ENCODE measurements at places on chromosomes 5 and 9.

DNA sequence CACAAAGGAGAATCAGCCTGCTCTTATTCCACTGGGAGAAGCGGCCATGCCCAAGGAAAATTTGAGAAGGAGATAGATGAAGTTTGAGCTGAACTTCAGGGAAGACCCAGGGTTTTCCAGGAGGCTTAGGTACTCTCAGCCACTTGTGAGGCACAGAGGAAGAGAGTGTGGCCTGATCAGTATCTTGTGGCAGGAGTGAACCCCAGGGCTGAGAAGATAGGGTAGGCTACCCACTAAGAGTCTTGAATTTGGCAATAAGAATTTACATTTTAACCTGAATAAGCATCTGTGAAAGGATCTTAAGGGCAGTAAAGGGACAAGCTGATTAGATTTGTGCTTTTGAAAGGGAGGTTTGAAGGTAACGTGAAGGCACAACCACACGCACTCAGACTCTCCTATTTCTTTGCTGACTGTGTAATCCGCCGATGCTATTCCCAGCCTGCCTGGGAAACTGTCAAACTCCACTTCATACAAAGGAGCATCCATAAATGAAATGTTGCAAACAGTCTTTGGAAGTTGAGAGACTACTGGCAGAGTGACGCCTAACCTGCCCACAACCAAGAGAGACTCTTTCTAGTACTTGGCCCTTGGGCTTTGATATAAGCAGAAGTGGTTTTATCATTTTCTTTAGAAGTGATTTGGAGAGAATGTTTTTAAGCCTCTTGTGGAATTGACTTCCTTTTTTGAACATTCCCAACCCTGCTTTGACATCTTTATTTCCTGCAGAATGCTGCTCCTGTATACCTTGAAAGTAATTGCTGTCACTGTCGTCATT is 108.2 kb upstream of the VCAN start:
- DNase-seq = no peak

- DNase-seq = no peak
Observed at GRCh38 chr9:104927216-104927911, 591 bp downstream of the ABCA1 start.

GRCh38 chr9:13513286-13513685 is 233.8 kb upstream of the MPDZ start:
- no peak for DNase-seq

GRCh38 chr9:86329649-86330048 is 24.6 kb downstream of the TUT7 start:
- DNase-seq = no peak

DNA sequence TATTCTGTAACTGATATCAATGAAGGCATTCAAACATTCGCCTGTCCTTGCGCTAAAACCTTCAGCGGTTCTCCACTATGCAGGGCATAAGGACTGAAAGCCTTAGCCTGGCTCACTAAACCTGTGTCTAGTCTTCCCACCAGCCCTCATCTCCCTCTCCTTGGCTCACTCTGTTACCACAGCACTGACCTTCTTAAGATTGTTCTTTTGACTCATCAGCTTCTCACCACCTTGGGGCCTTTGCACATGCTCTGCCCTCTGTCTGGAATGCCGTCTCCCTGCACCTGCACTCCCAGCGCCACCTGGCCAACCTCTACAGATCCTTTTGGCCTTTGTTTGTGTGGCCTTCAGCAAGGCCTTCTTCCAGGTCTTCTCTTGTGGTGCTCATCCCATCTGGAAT is 131.8 kb upstream of the IER5L start:
- no peak for DNase-seq

DNA sequence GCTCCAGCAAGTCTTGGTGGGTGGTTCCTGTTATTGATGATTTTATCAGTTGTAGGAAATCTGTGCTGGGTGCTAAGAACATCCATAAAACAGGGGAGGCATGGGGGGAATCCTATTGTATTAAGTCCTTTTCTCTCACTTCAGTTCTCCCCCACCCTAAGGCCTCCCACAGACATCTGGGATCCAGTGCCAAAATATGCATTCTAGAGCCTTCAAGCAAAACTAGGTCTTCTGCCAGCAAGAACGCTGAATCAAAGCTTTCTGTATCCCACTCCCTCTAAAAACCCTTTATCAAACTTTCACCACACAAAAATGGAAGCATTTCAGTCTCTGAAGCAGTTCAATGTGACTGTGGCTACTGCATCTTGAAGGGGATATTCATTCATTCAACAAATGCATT is 281.9 kb downstream of the GAS1 start:
- DNase-seq = no peak

DNA sequence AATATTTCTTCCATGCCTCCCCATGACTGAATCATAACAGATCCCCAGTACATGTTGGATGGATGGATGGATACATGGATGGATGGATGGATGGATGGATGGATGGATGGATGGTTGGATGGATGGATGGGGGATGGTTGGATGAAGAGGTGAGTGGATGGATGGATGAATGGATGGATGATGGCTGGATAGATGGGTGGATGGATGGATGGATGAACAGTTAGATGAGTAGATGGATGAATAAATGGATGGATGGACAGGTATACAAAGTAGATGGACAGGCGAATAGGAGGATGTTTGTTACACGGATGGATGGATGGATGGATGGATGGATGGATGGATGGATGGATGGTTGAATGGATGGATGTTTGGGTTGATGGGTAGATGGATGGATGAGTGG is 120.0 kb upstream of the HAND1 start:
- DNase-seq = no peak

- no peak for DNase-seq
Observed at GRCh38 chr5:55320571-55320970, 12.8 kb downstream of the MTREX start.

DNA sequence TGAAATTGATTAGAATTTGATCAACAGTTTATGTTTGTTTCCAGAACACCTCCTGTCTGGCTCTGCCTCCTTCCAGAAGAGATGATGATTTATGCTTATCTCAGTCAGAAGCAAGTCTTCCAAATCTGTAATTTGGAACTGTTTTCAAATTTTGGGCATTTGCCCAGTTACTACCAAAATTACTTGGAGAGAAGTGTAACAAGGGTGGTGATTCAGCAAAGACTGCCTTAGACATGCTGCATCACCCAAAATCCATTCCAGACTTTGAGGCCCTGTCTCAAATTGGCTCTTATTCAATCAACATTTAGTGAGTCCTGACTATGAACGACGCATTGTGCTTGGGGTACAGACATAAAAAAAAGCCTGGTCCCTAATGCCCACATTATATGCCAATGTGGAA is 89.4 kb downstream of the SH3TC2 start:
- DNase-seq = no peak

DNA sequence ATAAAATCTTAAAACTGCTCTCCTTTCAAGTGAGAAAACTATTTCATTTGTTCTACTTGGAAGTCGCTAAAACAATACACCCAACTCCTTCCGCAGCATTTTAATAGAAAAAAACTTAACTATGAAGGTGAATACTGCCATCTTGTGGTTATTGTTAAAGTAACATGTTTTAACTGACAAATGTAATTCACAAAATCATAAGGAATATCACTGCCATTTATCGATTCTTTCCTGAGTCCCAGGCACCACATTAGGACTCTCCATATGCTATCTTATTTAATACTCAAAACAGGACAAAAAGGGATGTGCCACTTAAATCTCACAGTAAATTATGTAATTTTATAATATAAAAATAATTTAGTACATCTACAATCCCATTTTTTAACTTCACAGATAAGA is 130.5 kb upstream of the ITGA1 start:
- no peak for DNase-seq

DNA sequence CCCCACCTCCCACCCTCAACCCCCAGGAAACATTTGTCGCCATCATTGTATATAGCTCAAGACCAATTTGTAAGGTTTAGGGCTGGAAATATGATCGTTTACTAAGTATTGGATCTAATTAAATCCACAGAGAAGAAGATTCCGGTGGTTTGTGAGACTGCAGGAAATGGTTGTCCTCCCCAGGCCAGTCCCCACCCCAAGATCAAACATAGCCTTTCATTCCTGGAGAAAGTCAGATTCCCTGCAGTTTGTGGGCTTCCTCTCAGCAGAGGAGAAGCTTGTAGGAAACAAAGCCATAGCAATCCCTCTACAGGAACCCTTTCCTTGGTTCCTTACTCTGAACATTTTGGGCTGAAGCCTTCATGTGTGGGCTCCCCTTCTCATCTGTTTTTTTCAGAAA is 79.2 kb upstream of the TBCA start:
- no peak for DNase-seq

GRCh38 chr5:119681734-119682133 is 52.4 kb downstream of the FAM170A start:
- DNase-seq = no peak

GRCh38 chr5:147704544-147704943 is 78.0 kb downstream of the JAKMIP2 start:
- DNase-seq = no peak

GRCh38 chr9:125910286-125910685 is 163.1 kb downstream of the PBX3 start:
- no peak for DNase-seq

- DNase-seq = no peak
Observed at GRCh38 chr9:32533816-32534215, 7.8 kb upstream of the RIGI start.

- no peak for DNase-seq
Observed at GRCh38 chr5:173750538-173751265, 134.3 kb upstream of the BOD1 start.

- DNase-seq = no peak
Observed at GRCh38 chr9:71797266-71797665, 29.0 kb upstream of the CEMIP2 start.

DNA sequence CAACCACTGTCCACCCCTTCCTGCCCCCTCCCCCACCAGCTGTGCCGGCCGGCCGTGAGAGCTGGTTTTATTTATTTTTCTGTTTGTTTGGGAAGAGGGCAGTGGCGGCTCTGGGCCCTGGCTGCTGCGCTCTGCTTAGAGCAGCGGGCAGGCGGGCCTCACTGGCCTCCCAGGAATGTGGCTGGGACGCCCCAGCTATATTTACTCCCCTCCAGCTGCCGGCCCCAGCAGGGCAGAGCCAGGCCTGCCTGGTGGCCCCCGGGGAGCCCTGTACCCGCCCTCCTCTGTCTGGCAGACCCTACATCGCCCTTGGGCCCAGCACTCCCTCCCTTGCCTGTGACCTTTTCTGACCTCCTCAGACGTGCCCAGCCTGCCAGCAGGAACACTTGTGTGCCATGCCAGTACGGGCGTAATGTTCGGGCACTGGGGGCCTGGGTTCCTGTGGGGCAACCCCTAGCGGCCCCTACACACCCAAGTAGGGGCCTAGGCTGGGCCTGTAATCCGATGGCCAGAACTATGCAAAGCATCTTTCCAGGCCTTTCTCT is 7.7 kb downstream of the CXXC5 start:
- DNase-seq = no peak

- no peak for DNase-seq
Observed at GRCh38 chr9:133377721-133378216, 1.6 kb downstream of the STKLD1 start.

- DNase-seq = no peak
Observed at GRCh38 chr9:10614196-10614800, 1.5 kb upstream of the PTPRD start.

DNA sequence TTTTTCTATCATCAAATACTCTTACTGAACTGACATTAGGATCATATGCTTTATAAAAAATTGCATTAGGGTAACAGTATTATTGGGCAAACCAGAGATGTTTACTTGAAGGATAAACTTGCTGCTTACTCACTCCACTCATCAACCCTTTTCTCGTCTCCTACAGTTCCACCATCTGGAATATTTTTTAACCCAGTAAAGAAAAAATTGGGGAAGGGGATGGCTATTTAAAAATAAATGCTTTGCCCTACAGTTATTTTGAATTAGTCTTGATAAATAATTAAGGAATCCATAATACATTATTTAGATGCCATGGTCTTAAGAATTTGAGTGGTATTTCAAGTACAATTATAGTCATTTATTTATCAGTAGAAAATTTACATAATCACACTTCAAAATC is 225.8 kb downstream of the MEF2C start:
- no peak for DNase-seq

- no peak for DNase-seq
Observed at GRCh38 chr9:92100237-92100911, 14.8 kb downstream of the SPTLC1 start.

GRCh38 chr5:133304707-133305216 is 252.9 kb downstream of the HSPA4 start:
- DNase-seq = no peak

- no peak for DNase-seq
Observed at GRCh38 chr9:75855509-75855908, 35.0 kb upstream of the PCSK5 start.

DNA sequence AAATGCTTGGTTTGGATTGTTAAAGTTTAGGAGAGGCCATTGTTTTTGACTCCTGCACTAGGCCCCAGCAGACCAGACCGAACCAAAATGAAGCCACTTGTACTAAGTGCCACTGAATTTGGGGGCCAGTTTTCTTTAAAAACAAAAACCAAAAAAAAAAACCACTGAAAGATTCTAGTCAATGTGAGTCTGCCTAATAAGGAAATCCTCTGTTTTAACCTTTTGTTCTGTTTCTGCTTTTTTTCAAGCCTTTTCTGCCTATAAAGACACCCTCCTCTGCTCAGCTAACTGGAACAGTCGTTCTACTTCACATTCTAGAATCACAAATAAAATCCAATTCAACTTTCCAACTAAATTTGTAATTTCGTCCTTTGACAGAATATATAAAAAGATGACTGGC is 64.9 kb downstream of the SERINC5 start:
- DNase-seq = no peak

Measured in stimulated activated CD8-positive, alpha-beta memory T cell treated with anti-CD3 and anti-CD28 coated beads, Interleukin-12 subunit alpha, Interleukin-12 subunit beta, amount 100 ng/mL, for 4 hours (primary cell).